Esophagus squamous epithelium (tissue), 5 donors: ENCODE measurements at places on chromosomes 12 and 14.

DNA sequence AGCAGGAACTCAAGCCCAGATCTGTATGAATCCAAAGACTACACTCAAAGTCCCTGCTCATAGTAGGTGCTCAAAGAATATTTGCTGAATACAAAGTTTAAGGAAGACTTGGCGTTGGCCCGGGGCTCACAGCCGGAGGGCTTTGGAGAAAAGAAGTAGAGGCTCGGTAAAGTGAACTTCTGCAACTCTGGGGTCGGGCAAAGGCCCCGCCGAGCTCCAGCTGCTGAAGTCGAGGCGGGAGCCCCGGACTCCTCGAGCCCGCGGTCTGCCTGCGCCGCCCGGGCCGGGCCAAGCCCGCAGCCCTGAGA is 335 bp downstream of the GCN1 start:
- peak overlapping the region; percentile 91 for H3K27ac ChIP-seq
- H3K4me1 ChIP-seq, result peaks cover 44% of the 10 kb centered on the region
- peaks cover 66% of the 10 kb centered on the region for H3K36me3 ChIP-seq
- no peak for DNase-seq
- H3K4me3 ChIP-seq, result peak overlapping the region; percentile 96

- no peaks in the 10 kb centered on the region for H3K27me3 ChIP-seq
- DNase-seq, result no peak
- H3K27ac ChIP-seq, result no peak overlapping the region
- no peak overlapping the region for H3K4me3 ChIP-seq
Measured at GRCh38 chr12:29350080-29350479, 30.9 kb downstream of the ERGIC2 start.

GRCh38 chr14:21191809-21192446 is 36.1 kb upstream of the OR5AU1 start:
- H3K4me1 ChIP-seq, result peaks cover 7% of the 10 kb centered on the region
- no peak overlapping the region for H3K4me3 ChIP-seq
- H3K27ac ChIP-seq, result no peak overlapping the region
- H3K27me3 ChIP-seq, result no peaks in the 10 kb centered on the region

DNA sequence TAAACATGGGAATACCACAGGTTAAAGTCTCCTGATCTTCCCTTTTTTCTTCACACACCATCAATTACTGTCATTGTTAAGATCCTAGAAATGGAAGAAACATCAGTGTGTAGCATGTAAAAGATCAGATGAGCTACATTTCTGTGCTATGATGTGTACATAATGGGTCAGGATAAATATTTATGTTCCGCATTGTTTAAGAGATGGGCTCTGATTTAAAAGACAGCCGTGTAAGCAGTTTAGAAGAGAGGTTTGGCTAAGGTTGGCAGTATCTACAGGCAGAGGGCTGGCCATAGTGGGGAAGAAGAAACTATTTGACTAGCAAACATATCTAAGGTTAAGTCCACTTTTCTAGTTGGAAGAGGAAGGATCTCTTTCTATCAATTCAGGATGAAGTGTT is 49.4 kb downstream of the LRRC9 start:
- H3K36me3 ChIP-seq, result no peaks in the 10 kb centered on the region
- no peak for DNase-seq
- H3K4me3 ChIP-seq, result no peak overlapping the region
- no peaks in the 10 kb centered on the region for H3K27me3 ChIP-seq
- no peak overlapping the region for H3K27ac ChIP-seq

GRCh38 chr12:65951697-65952096 is 127.4 kb downstream of the HMGA2 start:
- peaks cover 60% of the 10 kb centered on the region for H3K4me1 ChIP-seq
- no peak overlapping the region for H3K27ac ChIP-seq
- DNase-seq, result no peak
- no peaks in the 10 kb centered on the region for H3K36me3 ChIP-seq
- no peak overlapping the region for H3K4me3 ChIP-seq

DNA sequence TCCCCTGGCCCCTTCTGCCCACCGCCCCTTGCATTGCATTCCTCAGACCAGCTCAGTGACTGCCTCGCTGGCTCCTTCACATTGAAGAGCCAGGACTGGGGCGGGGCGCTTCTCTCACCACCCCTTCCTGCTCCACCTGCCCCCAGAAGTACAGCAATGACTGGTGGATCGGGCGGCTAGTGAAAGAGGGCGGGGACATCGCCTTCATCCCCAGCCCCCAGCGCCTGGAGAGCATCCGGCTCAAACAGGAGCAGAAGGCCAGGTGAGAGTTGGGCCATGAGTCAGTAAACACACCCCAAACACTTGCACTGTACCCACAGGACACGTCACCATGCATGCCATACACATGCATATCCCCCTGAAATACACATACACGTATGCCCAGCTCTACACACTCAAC is 5.8 kb downstream of the CACNB3 start:
- no peak overlapping the region for H3K4me3 ChIP-seq
- DNase-seq, result no peak
- H3K36me3 ChIP-seq, result peaks cover 10% of the 10 kb centered on the region
- no peak overlapping the region for H3K27ac ChIP-seq
- peaks cover 9% of the 10 kb centered on the region for H3K4me1 ChIP-seq
- no peaks in the 10 kb centered on the region for H3K27me3 ChIP-seq

DNA sequence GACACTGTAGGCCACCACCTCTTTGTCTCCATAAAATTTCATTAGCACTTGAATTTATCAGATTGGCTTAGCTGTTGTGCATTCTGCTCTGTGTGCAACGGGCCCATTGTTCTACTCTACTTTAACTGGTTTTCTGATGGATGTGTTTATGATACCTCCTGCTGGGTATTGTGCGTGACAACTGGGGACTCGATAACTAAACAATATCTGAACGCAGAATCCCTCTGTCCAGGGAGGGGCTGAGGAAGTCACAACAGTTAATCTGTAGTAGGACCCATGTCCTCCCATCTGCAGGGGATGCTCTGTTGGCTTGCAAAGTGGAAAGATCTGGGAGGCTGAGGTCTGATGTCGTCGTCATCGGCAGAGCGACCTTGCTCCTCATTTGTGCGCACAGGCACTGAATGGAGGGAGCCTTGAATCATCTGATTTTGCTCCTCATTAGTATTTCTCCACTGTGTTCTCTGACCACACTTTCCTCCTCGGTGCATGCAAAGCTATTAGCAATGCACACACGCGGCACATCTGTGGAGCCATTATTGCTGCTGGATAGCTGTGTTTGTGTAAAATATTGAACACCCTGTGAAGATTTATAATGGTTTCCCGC is 422.5 kb downstream of the NRXN3 start:
- H3K4me1 ChIP-seq, result no peaks in the 10 kb centered on the region
- H3K4me3 ChIP-seq, result no peak overlapping the region
- H3K27me3 ChIP-seq, result no peaks in the 10 kb centered on the region
- no peak overlapping the region for H3K27ac ChIP-seq
- no peak for DNase-seq
- H3K36me3 ChIP-seq, result no peaks in the 10 kb centered on the region

DNA sequence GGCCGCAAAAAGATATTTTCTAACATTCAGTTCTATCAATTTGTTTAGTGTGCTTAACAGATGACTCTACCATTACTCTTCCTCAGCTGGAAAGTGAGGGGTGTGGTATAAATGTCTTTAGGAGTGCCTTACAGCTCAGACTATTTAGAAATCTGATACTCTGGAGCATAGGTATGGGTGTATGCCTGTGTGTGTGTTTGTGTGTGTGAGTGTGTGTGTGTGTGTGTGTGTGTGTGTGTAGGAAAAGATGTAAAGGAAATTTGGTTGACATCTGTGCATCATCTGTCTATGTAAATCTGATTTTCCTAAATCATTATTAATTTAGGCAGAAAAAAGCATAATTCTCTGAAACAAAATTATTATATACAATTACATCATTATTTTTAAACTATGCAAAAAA is 16.0 kb downstream of the RNASE3 start:
- H3K4me3 ChIP-seq, result no peak overlapping the region
- no peaks in the 10 kb centered on the region for H3K36me3 ChIP-seq
- no peak overlapping the region for H3K27ac ChIP-seq

DNA sequence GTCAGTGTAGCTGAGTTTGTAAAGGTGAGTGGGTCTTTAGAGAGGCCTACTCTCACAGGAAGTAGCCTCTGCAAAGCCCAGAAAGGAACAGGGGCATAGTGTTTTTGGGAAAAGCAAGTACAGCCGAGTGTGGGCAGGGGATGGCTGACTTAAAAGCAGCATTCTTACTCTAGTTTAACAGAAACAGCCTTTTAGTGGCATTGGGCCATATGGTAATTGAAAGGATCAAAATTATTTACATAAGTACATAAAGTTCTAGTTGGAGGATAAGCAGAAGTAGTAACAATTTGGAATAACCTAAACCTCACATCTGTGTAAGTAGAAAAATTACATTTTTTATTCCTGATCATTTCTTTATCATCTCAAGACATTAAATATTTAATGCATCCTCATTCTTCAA is 49.1 kb downstream of the RASSF8 start:
- no peak overlapping the region for H3K4me3 ChIP-seq
- H3K27me3 ChIP-seq, result no peaks in the 10 kb centered on the region
- DNase-seq, result no peak
- H3K27ac ChIP-seq, result no peak overlapping the region

- DNase-seq, result no peak
- H3K4me1 ChIP-seq, result peaks cover 12% of the 10 kb centered on the region
- H3K27ac ChIP-seq, result no peak overlapping the region
Measured at GRCh38 chr12:46342562-46343033, 30.0 kb downstream of the SLC38A2 start.

- no peaks in the 10 kb centered on the region for H3K27me3 ChIP-seq
- H3K4me1 ChIP-seq, result no peaks in the 10 kb centered on the region
- H3K36me3 ChIP-seq, result no peaks in the 10 kb centered on the region
- no peak for DNase-seq
Measured at GRCh38 chr12:98425859-98426258, 89.5 kb upstream of the TMPO start.

- no peaks in the 10 kb centered on the region for H3K36me3 ChIP-seq
- no peak for DNase-seq
- H3K4me3 ChIP-seq, result no peak overlapping the region
- H3K4me1 ChIP-seq, result no peaks in the 10 kb centered on the region
- no peak overlapping the region for H3K27ac ChIP-seq
Measured at GRCh38 chr12:16303939-16304338, 26.5 kb upstream of the SLC15A5 start.

DNA sequence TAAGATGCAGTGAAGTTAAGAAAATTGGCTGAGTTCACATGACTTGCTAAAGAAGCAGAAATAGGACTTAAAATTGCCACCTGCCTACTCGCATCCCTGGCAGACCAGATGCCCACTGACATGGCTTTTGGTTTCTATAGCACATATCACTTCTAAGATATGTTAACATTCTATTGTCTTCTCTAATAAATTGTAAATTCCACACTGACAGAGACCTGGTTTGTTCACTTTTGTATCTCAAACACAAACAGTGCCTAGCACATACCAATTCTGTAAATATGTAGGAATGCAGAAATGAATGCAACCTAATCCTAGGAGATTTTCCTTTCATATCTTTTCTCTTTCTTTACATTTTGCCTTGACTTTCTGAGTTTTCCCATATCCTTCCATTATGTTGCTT is 1047.6 kb downstream of the AACS start:
- H3K4me3 ChIP-seq, result no peak overlapping the region
- no peak for DNase-seq
- H3K4me1 ChIP-seq, result no peaks in the 10 kb centered on the region
- H3K27ac ChIP-seq, result no peak overlapping the region
- no peaks in the 10 kb centered on the region for H3K36me3 ChIP-seq

DNA sequence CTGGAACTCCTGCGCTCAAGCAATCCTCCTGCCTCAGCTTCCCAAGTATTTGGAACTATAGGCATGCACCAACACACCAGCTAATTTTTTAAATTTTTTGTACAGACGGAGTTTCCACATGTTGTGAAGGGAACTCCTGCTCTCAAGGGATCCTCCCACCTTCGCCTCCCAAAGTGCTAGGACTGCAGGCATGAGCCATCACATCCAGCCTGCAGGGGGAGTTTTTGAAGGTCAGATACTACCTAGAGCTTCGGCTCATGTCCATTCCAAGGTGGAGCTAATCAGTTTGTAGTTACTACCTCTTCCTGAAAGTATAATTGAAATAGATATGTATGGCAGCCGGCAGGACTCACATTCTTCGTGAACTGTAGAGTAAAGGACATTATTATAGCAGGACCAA is 3.7 kb upstream of the TAS2R19 start:
- no peak for DNase-seq
- H3K27me3 ChIP-seq, result no peaks in the 10 kb centered on the region
- no peak overlapping the region for H3K4me3 ChIP-seq
- no peak overlapping the region for H3K27ac ChIP-seq
- no peaks in the 10 kb centered on the region for H3K36me3 ChIP-seq
- no peaks in the 10 kb centered on the region for H3K4me1 ChIP-seq

- H3K4me3 ChIP-seq, result no peak overlapping the region
- H3K4me1 ChIP-seq, result peaks cover 3% of the 10 kb centered on the region
- H3K27ac ChIP-seq, result no peak overlapping the region
- H3K27me3 ChIP-seq, result no peaks in the 10 kb centered on the region
Measured at GRCh38 chr12:52121824-52122539, 42.5 kb downstream of the SMIM41 start.
